Stimulated activated CD4-positive, alpha-beta T cell treated with anti-CD3 and anti-CD28 coated beads, Interleukin-2, amount 100 ng/mL, for 24 hours (primary cell): ENCODE measurements at places on chromosomes 12 and 14.

DNA sequence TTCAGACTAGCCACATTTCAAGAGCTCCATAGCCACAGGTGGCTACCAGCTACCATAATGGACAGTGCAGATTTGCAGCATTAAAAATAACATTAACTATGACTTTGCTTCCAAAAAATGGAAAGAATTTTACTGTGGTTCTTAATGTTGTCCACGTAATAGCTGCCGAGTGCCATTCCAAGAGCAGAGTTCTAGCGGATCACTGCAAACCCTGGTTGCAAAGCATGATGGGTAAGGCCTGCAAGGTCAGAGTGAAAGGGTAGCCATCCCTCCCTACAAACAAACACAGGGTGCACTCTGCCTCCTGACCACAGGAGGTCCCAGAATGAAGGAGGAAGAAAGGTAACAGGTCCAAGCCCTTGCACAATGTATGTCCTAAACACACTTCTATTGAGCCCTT lies 157.6 kb downstream of the DPF3 start:
- no peak for DNase-seq

GRCh38 chr12:53053218-53054111 lies 3.6 kb downstream of the TNS2 start:
- DNase-seq: peak; percentile 59

GRCh38 chr12:108318472-108319275 lies 20.4 kb downstream of the CMKLR1 start:
- DNase-seq: no peak

GRCh38 chr12:93139028-93139665 lies 210.1 kb upstream of the EEA1 start:
- DNase-seq: no peak

GRCh38 chr12:103314786-103315185 lies 181.0 kb downstream of the C12orf42 start:
- no peak for DNase-seq
